ENCODE measurements at places on chromosomes 6 and 20.
A peak's percentile ranks its signal among the peaks of the same experiment; 100 is the strongest.

DNA sequence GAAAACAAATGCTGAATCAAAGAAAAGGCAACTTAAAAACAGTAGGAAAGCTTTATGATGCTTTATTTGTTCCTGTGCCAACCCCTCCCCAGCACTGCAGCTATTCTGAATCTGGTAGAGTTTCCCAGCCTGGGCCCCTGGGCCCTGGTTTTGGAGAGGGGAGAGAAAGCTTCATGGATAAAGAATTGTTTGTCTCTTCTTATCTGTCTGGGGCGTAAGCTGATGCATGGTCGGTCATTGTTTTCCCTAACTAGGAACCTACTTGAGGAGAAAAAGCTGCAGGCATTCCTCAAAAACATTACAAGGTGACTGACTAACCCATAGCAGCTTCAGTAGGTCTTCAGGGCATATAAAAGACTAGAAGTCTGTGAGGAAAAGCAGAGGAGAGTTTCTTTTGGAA lies 758.1 kb upstream of the EPHA7 start:
- no peak for DNase-seq

DNA sequence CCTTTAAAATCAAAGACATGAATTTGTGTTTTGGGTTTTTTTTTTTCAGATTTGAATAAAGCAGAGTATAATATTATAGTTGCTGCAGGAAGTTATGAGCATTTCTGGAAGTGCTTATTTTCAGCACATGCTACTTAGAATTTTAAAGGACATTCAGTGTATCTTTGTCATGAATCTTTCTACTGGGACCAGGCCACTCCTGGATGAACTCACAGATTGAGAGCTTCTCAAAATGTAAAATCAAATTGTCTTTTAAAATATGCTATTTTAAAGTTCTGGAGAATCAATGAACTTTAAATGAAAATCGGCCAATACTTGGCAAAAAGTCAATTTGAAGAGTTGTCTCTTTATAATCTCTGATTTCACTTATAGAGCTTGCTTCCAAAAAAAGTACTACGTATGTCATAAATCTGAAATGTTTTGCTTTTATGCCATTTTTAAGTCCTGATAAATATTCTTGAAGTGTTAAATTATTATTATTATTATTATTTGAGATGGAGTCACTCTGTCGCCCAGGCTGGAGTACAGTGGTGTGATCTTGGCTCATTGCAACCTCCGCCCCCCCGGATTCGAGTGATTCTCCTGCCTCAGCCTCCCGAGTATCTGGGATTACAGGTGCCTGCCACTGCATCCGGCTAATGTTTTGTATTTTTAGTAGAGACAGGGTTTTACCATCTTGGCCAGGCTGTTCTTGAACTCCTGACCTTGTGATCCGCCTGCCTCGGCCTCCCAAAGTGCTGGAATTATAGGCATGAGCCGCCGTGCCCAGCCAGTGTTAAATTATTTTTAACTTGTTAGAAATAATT lies 175.7 kb upstream of the AKAP12 start:
- DNase-seq, result no peak

DNA sequence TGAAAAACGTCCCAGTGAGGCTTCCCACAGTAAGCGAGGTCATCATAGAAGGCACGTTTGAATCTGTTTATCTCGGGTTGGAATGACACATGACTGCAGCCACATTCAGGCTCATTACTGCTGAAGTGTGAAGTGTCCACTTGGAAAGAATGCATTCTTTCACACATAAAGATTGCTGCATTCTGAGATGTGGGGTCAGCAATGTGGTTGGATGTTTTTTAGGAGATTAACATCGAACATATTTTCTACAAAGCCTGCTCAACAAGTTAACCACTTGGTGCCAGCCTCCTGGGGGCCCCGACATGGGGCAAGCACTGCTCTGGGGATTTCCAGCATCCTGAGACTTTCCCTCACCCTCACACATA lies 79.9 kb downstream of the BMP6 start:
- DNase-seq, result no peak

GRCh38 chr6:129648819-129649491 lies 61.0 kb downstream of the ARHGAP18 start:
- DNase-seq, result no peak

- DNase-seq, result peak; percentile 75
Measured at GRCh38 chr6:142885182-142885867, 59.7 kb downstream of the HIVEP2 start.

GRCh38 chr6:121523628-121524027 lies 88.2 kb downstream of the GJA1 start:
- DNase-seq, result no peak

DNA sequence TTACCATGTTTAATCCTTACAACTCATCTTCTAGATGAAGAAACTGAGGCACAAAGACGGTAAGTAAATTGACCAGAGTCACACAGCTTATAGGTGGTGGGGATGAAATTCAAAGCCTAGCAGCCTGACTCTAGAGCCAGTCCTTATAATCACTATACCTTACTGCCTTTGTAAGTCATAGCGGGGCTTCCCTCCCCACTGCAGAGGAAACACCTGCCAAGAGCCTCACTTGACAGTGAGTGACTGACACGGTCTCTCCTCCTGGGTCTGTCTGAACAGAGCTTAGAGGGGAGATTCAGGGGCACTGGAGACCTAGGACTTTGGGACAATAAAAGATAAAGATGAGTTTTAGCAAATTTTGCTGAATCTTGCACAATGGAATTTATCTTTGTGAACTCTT lies 12.8 kb downstream of the SUN5 start:
- DNase-seq, result no peak

DNA sequence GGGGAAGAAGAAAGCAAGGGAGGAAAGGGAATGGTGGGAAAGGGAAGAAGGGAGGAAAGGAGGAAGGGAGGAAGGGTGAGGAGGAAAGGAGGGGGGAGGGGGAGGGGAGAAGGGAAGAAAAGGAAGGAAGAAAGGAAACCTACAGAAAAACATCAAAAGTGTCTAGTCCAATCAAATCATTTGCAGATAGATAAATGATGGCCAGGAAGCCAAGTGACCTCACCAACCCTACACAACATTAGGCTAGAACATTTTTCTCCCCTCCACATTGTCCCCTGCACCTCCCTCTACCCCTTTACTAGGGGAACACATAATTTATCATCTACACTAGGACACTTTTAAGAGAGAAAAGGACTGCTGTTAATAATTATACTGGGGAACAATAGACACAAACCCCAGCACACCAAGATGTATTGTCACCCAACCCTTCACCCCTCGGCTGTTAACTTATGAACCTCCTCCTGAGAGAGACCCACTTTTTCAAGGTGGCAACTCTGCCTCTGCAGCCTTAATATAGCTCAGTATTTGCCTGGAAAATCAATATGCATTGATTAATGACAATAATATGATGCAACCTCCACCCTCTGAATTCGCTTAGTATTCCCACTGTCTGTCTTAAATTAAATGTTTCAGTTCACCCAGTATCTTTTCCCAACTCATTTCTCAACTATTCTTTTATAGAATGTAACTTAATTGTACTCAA lies 231.2 kb downstream of the PTPRT start:
- DNase-seq, result no peak

DNA sequence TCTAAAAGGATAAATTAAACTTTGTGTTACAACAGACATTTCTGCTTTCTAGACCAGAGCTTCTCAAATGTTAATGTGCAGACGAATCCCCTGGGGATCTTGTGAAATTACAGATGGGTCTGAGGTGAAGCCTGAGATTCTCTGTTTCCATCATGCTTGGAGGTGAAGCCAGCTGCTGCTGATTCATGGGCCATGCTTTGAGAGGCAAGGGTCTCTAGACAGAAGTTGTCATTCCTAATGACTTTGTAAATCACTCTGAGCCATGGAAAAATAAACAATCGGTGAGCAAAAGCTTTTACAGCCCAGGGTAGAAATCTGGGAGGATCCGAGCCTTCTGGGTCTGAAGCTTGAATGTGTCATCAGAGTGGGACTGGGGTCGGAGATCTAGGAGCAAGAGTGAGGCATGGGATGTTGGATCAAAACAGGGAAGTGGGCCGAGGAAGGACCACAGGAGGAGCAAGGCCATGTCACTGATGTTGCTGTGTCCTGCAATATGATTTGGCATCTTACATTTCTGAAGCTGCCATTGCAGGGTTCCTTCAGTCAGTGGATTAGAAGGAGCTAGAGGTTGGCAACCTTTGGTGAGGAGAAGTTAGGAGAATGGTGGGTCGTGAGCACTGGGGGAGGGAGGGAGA lies 77.3 kb downstream of the TRMT11 start:
- no peak for DNase-seq

GRCh38 chr6:169074526-169074925 lies 179.1 kb downstream of the THBS2 start:
- DNase-seq, result no peak

DNA sequence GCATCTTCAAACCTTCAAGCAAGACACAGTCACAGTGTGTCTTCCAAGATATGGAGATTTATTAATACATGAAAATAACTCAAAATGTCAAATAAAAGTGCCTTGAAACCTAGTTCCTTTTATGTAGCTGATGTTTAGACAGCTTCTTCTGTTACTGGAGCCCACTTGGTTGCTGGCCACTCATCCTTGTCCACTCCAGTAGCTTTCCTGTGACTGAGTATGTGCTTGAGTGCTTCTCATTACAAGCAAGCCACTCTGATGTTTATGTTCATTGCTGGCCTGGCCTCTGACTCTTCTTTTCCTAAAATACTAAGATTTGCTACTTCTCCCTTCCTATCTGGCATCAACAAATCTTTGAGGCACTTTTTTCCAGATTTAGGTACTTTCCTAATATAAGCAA lies 545.2 kb upstream of the MAN1A1 start:
- DNase-seq, result no peak

- no peak for DNase-seq
Measured at GRCh38 chr6:68743099-68743498, 108.0 kb downstream of the ADGRB3 start.

DNA sequence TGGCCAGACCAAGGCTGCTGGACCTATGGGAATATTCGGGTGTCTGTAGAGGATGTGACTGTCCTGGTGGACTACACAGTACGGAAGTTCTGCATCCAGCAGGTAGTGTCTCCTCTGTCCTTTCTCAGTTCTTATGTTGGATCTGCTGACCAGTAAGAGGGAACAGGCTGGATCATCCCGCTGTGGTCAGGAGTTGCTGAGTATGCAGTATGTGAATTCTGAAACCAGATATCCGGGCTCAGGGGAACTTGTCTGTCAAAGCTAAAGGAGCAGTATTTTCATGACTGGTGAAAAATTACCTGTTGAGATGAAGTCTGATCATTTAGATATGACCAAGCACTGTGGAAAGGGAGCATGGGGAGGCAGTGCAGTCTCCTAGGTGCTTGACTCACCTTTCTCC lies 22.1 kb upstream of the GNRH2 start:
- DNase-seq, result no peak

GRCh38 chr6:88695937-88696336 lies 267.5 kb downstream of the RNGTT start:
- no peak for DNase-seq

GRCh38 chr6:23828861-23829260 lies 297.2 kb upstream of the NRSN1 start:
- no peak for DNase-seq

DNA sequence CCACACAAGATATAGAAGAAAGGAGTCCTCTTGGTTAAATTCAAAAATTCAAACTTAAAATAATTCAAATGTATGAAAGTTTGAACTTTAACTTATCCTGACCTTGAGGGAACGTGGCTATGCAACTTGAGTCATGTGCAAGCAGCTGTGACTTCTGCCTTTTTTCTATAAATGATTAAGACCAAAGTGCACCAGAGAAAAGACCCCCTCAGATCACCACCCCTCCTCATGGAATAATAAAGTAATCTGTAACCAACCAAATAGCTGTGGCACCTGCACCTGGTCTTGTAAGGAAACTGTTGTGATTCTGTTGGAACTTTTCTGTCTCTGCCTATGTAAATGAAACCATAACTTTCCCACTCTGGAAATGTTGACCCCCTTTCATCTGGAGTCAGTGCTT lies 141.1 kb upstream of the GGTLC1 start:
- DNase-seq, result no peak

- DNase-seq, result no peak
Measured at GRCh38 chr20:20743511-20744169, 31.2 kb upstream of the RALGAPA2 start.

- DNase-seq, result no peak
Measured at GRCh38 chr6:3510617-3511016, 53.8 kb upstream of the SLC22A23 start.

GRCh38 chr6:134288538-134289203 lies 29.2 kb downstream of the SGK1 start:
- DNase-seq, result peak; percentile 78

- no peak for DNase-seq
Measured at GRCh38 chr6:159487636-159488035, 205.4 kb downstream of the SOD2 start.

DNA sequence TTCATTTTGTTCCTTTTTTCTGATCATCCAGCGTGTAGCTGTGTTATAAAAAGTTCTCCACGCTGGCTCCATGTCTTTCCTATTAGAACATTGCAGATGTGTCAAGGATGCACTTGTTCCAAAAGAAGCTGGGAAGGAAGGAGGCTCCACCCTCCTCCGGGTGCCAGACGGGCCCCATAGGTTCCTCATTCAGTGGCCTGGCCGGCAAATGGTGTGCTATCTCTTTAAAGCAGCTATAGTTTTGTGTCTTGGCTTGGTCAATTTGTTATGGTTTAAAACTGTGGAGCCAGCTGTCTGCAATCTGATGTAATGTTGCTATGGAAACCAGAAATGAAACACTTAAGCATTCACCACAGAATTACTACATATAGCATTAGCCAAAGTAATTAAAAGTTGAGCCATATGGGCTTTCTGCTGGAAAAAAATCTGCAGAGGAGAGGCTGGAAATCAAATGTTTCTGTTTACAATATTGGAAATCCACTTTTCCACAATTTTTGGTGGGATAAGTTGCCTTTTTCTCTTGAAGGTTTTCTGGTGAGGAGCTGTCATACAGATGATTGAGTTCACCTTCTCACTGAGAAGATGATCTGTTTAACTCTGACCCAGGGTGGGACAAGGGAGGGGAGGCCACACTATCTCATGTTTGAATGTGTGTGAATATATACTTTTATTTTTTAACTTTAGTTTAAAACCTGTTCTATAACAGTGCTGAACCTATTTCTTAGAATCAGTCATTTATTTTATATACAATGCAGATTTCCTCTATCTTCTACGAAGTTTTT lies 167.4 kb downstream of the SASH1 start:
- DNase-seq, result peak; percentile 29
